ENCODE measurements at places on chromosomes 1 and 21.

- DNase-seq, result no peak
Measured at GRCh38 chr1:102852613-102853012, 255.7 kb downstream of the COL11A1 start.

GRCh38 chr21:39696618-39697017 lies 48.4 kb upstream of the IGSF5 start:
- DNase-seq, result no peak

DNA sequence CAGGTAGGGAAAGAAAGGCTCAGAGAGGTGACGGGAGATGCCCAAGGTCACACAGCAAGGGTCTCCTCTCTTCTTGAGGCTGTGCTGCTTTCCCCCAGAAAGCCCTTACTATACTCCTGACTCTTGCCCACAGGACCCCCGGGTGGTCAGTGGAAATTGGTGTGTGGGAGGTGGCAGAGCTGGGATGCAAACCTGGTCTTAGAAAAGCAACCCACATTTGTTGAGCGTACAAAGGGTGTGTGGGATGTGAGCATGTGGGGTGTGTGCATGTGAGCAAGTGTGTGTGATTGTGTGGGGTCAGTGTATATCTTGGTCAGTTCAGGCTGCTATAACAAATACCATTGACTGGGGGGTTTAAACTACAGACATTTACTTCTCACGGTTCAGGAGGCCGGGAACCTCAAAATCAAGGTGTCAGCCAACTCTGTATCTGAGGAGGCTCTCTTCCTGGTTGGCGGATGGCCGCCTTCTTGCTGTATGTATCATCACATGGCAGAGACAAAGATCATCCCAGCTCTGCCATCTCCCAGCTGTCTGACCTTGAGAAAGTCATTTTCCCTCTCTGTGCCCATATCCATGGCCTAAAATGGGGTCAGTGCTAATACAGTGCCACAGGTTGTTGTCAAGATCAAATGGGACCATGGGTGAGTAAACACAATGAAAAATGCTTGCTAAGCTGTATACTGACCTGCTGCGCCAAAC lies 268.5 kb downstream of the PTPRU start:
- no peak for DNase-seq

GRCh38 chr1:86915737-86916235 lies 1.4 kb downstream of the HS2ST1 start:
- no peak for DNase-seq

GRCh38 chr1:54365398-54365797 lies 40.8 kb downstream of the SSBP3 start:
- no peak for DNase-seq

GRCh38 chr1:118933051-118933781 lies 54.9 kb downstream of the TBX15 start:
- no peak for DNase-seq

- no peak for DNase-seq
Measured at GRCh38 chr1:99270646-99271045, 6.4 kb downstream of the PLPPR4 start.

- no peak for DNase-seq
Measured at GRCh38 chr1:186236921-186237320, 138.1 kb downstream of the TPR start.

- no peak for DNase-seq
Measured at GRCh38 chr1:47616036-47616435, 178.2 kb downstream of the FOXD2 start.

DNA sequence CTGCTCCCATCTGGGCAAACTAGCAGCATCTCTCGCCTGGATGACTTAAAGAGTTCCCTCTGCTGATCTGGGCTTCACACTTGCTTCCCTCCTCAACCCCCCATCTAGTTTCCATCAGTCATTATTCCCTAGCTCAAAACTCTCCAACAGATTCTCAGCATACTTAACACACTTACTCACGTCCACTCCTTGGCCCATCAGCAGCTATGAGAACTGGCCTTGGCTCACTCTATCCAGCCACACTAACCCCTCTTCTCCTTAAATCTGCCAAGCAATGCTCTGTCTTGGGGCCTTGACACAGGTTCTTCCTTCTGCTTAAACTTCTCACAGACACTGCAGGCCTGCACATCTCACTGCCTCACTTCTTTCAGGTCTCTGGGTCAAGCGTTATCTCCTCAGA lies 41.6 kb downstream of the GNG12 start:
- no peak for DNase-seq

DNA sequence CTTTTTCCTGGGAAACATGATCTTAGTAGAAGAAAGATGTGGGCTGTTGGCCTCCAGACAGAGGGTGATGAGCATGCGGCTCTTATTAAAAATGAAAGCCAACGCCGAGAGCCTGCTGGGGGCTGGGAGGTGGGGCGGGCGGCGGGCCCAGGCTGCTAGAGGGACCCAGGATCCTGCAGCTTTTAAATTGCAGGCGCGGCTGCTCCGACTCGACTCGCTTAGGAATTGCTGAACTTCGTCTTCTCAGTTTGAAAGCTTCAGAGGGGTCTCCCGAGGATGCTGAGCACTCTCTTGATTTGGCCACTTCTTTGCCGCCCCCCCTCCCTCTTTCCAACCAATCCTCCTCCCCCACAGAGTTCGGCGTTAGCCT lies 1.2 kb downstream of the AGPAT3 start:
- DNase-seq, result no peak

DNA sequence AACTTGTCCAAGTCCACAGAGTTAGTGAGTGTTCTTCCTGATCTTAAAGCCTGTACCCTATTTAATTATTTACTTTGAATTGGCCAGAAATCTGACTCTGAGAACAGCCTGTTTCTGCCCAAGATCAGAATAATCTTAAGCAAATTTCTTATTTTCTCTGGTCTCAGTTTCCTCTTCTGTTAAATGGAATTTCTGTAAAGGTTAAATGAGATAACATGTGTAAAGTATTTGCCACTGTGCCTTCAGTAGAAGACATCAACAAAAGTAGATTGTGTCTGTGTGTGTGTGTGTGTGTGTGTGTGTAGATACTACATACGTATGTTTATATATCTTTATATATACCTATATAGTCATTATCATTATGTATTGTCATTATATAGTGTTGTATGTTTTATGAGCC lies 124.2 kb upstream of the FGGY start:
- no peak for DNase-seq

DNA sequence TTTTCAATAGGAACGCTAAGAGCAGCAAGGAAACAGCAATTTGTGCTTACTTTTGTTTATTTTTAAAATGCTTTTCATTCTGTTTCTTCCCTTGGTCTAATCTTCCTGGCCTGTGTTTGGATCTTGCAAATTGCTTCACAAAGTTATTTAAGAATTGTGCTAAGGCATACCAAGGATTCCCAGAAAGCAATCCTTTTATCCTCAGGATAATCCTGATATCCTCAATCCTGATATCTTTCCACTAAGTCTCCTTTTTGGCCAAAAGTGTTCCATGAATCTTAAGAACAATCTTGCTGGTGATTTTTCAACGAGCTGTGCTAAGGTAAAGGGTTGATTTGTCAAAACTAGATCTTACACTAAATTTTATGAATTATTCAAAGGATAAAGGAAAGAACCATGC lies 1577.9 kb downstream of the PLA2G4A start:
- no peak for DNase-seq

DNA sequence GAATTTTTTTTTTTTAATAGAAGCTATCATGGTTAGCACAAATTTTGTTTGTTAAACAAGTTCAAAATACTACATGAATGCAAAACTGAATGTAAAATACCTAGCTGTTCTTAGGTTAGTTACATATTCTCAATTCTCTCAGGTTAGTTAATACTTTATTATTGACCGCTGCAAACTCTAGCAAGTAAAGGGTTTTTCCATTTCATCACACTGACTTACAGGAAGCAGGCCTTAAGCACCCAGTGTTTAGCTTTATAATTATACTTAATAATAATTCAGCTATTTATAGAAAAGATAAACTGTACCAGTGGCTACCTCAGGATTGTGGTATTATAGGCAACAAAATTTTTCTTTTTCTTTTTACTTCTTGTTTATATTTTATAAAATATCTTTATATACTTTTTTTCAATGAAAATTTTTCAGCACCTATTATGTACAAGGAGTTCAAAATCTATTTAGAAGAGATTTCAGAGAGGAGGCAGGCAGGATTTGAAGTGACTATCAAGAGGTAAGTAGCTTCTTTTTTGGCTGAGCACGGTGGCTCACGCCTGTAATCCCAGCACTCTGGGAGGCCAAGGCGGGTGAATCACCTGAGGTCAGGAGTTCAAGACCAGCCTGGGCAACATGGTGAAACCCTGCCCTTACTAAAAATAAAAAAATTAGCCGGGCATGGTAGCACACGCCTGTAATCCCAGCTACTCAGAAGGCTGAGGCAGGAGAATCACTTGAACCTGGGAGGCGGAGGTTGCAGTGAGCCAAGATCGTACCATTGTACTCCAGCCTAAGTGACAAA lies 17.9 kb downstream of the PLPP3 start:
- DNase-seq, result no peak

DNA sequence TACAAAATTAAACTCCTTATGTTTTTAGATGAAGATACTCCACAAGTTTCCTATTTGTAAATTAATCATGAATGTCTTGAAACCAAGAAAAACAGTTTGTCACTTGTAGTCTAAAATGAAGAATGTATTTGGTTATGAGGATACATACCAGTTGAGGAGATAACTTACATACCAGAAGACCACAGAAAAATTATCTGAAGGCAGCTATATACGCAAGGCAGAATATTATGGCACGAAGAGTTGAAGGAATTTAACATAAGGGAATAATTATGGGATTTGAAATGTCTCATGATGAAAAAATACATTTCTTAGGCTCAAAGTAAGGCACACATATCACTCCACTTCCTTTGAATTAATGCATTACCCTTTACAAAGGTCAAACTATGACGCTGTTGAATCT lies 73.3 kb downstream of the IFI44 start:
- no peak for DNase-seq

DNA sequence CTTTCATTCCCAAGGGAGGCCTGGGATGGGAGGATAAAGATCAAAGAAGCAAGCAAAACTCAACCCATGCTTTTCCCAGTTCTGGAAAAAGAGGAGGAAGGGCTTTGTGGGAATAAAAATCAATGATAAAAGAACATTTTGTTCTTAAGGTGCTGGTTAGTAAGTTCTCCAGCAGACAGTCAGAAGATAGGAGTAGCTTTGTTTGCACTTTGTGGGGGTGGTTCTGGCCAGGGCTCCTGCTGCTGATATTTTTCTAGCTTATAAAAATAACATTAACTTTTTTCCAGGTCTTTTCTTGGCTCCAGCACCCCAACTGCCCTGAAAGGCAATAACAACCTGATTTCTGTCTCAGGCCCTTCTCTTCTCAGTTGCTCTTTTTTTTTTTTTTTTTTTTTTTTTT lies 220.0 kb downstream of the FGGY start:
- no peak for DNase-seq

DNA sequence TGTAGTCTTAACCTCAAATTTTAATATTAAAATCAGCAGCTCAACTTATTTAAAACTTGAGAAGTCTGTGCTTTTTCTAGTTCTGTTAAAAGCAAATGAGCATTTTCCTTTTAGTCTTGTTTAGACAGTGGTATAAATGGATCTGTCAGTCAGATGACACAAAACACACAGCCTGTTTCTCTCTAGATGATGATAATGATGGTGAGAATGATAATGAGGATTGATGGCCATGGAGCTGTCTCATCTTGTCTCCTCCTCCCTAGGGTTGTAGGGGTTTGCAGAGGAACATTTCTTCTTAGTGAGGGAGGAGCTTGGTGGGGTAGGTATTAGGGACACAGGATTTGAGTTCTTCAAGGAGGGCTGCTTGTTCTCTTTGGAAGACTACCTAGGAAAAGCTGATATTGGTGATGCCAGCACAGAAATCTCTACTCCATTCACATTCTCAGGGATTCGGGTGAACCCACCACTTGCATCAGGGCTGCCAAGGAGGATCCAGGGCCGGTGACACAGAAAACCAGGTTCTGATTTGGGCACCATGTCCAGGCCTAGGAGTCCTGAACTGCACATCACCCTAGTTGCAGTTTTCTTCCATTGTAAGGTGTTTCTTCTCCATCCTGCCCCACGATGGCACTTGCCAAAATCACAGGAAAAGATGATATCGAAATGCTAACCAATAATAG lies 147.6 kb downstream of the RHOU start:
- no peak for DNase-seq

DNA sequence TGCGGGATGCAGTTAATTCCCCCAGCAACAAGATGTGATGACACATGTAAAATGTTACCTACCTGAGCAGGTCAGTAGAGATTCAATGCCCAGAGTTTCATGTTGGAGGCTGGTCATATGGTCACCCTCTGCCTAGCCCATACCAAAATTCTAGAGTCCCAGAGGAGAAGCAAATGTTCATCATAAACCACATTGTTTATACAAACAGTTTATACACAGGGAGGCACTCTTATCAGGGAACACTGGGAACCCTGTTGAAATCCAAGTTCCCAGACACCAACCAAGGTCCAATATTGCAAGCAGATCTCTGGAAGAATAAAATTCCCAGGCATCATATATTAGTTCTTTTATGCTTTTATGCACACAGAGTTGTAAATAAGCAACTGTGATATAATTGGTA lies 10.5 kb downstream of the HAO2 start:
- no peak for DNase-seq

GRCh38 chr1:36211307-36211706 lies 12.9 kb upstream of the THRAP3 start:
- no peak for DNase-seq

DNA sequence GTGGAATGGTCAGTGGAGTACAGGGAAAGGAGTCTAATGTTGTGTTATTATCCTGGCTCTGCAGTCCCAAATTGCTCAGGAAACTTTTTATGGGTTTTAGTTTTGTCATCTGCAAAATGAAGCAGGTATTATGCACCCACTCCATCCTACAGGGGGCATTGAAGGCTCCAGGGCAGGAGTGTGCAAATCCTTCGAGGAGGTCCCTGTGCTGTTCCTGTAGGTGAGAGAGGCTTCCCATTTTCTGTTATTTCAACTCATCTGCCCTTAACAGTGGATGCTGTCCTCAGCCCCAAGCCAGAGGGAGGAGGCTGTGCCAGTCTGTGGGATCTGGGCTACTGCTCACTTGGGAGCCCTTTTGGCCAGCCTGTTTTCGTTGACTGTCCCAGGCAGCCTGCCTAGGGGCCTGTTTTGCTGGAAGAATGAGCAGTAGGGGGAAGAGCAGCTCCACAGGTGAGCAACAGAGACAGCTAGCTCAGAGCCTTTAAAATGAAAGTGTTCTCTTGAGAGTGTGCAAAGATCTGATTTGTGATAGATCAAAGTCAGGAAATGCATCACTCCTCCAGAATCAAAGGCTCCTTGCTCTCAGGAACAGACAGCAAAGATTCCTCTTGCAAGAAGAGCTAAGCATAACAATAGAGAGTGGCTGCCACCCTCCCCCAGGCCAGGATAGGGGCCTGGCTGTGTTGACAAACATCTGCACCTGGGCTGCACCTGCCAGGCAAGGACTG lies 317.6 kb upstream of the PROX1 start:
- no peak for DNase-seq

DNA sequence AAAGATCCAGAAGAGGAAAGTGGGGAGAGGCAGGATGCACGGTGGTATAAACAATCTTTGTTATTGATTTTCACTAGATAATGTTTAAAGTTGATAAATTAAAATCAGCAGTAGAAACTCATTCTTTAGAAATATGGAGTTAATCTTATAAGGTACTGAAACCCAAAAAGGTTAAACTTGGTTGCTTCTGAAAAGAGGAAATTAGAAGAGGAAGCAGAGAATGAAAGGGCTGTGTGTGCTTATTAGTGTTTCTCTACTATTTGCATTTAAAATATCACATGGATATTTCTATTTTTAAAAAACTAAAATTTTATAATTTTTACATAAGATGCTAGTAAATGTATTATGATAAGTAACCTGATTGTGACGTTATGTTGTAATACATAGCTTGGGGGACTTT lies 24.4 kb downstream of the C1orf141 start:
- DNase-seq, result no peak

- no peak for DNase-seq
Measured at GRCh38 chr21:37939251-37939650, 23.0 kb upstream of the KCNJ6 start.

GRCh38 chr1:190949939-190950338 lies 472.3 kb upstream of the BRINP3 start:
- no peak for DNase-seq

All from stimulated activated CD8-positive, alpha-beta memory T cell treated with anti-CD3 and anti-CD28 coated beads, Interleukin-12 subunit alpha, Interleukin-12 subunit beta, amount 100 ng/mL, for 4 hours (primary cell).